Activated CD8-positive, alpha-beta memory T cell treated with anti-CD3 and anti-CD28 coated beads for 1 hour (primary cell): ENCODE measurements at places on chromosomes 4 and X.

- DNase-seq: no peak
These were observed 42.7 kb downstream of the GATB start for GRCh38 chr4:151717909-151718628.

- no peak for DNase-seq
These were observed 82.8 kb downstream of the PHOX2B start for GRCh38 chr4:41665636-41666207.

- no peak for DNase-seq
These were observed 9.3 kb downstream of the STX18 start for GRCh38 chr4:4532371-4533154.

DNA sequence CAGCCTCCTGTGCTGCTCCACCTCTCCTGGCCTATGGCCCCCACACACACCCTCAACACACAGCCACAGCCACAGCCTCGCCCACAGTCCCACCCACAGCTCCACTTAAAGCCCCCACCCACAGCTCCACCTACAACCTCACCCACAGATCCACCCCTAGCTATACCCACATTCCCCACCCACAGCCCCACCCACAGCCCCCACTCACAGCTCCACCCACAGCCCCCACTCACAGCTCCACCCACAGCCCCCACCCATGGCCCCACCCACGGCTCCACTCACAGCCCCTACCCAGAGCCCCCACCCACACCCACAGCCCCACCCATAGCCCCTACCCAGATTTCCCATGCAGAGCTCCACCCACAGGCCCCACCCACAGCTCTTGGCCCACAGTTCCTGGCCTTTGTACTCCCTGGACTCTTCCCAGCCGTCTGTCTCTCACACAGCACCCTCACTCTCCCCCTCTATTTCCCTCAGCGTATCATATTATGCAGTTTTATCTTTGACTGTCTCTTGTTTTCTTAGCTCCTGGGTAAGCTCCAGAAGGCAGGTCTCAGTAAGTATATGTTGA lies 322.5 kb downstream of the EVC2 start:
- no peak for DNase-seq

DNA sequence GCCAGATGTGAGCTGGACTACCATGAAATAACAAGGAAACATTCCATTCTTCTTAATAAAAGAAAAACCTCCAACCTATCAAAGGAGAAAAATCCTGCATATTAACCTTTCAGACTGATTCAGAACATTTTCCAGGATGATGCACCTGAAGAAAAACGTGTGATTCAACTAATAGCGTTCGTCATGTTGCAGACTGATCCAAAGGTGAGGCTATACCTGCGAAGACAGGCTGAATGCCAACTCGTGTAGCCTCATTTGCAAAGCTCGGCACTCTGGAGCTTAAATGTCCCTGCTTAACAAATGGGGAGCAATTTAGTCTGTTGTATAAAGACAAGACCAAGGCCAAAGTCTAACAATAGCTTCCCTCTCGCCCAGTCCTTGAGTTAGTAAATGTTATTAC lies 172.0 kb upstream of the NOCT start:
- DNase-seq: no peak

DNA sequence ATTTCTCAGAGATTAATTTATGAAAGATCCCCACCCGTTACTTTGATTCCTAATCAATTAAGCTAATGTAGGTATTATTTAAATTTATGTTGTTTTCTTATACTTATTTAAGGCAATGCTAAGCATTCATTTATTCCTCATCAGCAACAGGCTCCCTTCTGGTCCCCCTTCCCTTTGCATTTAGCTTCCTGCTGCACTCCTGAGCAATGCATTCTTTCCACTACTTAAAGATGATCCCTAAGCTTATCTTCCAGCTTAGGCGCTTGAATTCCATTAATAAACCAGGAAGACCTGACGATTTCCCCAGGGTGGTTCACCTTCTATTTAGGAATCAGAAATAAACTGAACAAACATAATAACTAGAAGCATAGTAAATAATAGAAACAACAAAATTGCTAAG lies 1003.1 kb downstream of the FSTL5 start:
- no peak for DNase-seq

- DNase-seq: no peak
These were observed 37.3 kb upstream of the C1QTNF7 start for GRCh38 chr4:15390494-15390893.

GRCh38 chr4:139749338-139749737 lies 83.7 kb downstream of the MGST2 start:
- no peak for DNase-seq

DNA sequence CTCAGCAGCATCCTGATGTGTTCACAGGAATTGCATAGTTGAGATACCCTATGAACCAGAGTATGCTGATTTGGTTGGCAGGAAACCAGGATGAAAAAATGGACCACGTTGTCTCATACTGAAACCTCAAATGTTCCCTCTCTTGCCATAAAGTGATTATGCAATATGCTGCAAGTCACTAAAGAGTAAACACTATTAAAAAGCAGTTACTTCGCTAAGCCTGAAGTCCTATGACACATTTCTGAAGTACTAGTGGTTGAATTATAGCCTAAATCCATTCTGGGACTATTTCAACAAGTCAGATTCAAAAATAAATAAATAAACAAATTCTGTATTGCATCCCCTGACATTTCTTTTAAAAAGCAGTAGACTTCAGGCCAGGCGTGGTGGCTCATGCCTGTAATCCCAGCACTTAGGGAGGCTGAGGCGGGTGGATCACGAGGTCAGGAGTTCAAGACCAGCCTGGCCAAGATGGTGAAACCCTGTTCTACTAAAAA lies 106.0 kb upstream of the NAP1L5 start:
- no peak for DNase-seq

- no peak for DNase-seq
These were observed 57.5 kb downstream of the PCDH18 start for GRCh38 chr4:137474711-137475301.

GRCh38 chr4:37905533-37906169 lies 14.8 kb downstream of the TBC1D1 start:
- no peak for DNase-seq

DNA sequence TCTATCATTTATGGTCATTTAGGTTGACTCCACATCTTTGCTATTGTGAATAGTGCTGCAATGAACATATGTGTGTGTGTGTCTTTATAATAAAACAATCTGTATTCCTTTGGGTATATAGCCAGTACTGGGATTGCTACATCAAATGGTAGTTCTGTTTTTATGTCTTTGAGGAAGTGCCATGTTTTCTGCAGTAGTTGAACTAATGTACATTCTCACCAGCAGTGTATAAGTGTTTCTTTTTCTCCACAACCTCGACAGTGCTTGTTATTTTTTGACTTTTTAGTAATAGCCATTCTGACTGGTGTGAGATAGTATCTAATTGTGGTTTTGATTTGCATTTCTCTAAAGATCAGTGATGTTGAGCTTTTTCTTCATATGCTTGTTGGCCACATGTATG lies 80.5 kb downstream of the ARHGAP6 start:
- DNase-seq: no peak

- no peak for DNase-seq
These were observed at the start of gene UGT2A2 for GRCh38 chr4:69639542-69639941. Gene UGT2A2 (minus strand): TSS chr4:69639642. CDS start chr4:69639640, 2 bp downstream.

DNA sequence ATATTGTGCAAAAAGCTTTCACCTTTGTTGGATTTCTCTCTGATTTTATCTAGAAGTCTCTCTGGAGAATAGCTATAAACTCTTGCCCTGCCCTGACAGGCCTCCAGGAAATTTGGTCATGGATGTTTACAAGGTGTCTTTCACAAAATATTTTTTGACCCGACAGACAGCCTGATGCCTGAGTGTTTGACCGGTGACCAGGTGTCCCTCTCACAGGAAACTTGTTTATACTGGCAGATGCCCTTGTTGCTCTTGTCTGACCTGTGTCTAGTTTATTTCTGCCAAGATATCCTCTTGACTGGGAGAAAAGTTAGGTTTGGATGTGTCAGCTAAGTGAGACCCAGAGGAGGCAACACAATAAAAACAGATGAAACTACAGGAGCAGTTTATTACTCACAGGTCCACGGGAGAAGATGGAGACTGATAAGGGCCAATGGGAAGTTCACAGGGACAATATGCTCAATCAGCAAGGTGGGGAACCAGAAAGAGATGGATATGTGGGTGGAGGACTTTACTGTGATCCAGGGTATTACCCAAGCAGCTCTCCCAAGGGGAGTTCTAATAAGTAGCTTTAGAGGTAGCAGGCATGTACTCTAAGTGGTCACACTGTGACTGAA lies 243.3 kb downstream of the ARAP2 start:
- DNase-seq: no peak

- DNase-seq: no peak
These were observed 8.4 kb upstream of the OPN1LW start for GRCh38 chrX:154135458-154136229.

DNA sequence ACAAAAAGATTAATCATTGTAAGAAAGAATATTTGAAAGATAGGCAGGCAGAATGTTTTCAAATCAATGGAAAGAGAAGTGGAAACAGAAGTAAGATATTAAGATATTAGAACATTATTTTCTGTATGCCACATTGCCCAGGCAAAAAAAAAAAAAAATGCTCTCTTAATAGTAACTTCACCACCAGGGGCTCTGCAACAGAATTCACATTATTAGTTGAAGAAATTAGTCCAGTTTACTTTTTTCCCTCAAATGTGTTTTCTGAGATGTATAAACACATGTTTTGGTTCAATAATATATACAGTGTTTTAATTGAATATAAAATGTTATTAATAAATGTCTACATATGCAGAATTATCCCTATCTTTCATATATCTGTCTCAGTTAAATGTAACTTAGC lies 78.0 kb upstream of the ADAD1 start:
- no peak for DNase-seq

GRCh38 chr4:1207157-1207470 lies 34.7 kb upstream of the SPON2 start:
- no peak for DNase-seq

- no peak for DNase-seq
These were observed 16.9 kb upstream of the ZIC3 start for GRCh38 chrX:137549073-137549472.

GRCh38 chrX:23228454-23228853 lies 106.2 kb upstream of the PTCHD1 start:
- DNase-seq: no peak

GRCh38 chr4:184408021-184408683 lies 66.2 kb downstream of the IRF2 start:
- DNase-seq: no peak

DNA sequence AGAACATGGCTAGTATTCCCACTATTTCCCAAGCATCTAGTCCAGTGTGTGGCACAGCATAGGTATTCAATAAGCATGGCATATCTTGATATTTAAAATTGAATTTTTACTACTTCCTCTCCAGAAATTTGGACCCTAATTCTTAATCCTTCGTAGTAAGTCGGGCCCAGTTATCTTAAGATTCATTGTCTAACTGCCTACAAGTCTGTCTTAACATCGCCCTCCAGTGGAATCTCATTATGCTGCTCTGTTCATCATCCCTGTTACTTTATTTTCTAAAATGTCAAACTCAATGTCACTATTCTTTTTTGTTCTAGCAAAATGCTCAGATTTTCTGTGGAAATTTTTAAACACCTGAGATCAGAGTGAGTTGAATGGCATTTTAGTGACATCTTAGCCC lies 606.2 kb downstream of the KLHL13 start:
- no peak for DNase-seq

- DNase-seq: no peak
These were observed 200.2 kb downstream of the ADGRA3 start for GRCh38 chr4:22315628-22316027.

- no peak for DNase-seq
These were observed 112.9 kb downstream of the CEP44 start for GRCh38 chr4:174396599-174397110.

DNA sequence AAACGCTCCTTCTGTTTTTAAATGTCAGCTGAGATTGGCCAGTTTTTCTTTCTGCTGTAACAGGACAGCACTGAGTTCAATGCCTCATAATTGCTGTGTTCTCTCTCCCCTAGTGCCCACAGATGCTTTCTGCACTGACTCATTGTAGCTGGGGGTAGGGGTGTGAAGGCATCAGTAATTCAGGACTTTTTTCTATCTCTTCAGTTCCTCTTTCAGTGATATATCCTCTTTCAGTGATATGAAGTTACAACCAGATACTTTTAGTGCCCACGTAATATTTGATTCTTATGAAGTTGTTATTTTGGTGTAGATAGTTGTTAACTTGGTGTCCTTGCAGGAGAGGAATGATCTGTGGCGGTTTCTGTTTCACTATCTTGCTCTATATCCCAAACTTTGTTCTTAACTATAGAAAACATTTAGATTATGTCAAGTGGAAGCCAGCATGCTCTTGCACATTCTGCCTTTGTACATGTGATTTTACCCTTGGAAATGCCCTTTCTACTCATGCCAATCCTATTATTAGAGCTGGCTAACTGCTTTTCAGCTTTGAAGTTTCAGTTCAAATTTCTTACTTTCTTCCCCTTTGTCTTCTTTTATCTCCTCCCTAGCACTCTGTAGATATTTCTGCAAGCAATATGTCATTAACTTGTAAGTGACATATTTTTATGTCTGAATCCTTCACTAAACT lies 1258.4 kb downstream of the FAM133A start:
- no peak for DNase-seq

DNA sequence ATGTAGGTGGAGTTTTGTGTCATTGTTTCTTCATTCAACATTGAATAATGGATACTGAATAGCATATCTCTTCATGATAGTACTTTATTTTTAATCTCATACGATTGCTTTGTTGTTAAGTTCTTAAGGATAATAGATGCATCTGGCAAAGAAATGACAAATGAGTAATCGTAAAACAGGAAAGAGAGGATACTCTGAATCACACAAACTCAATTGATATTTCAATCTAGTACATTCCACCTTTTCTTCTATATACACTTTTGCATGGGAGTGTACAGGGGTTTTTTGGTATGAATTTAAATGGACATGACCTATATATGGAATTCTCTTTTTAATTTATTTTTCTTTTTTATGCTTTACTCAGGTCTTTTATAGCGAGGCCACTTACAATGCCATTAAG lies 186.9 kb upstream of the STK26 start:
- no peak for DNase-seq

DNA sequence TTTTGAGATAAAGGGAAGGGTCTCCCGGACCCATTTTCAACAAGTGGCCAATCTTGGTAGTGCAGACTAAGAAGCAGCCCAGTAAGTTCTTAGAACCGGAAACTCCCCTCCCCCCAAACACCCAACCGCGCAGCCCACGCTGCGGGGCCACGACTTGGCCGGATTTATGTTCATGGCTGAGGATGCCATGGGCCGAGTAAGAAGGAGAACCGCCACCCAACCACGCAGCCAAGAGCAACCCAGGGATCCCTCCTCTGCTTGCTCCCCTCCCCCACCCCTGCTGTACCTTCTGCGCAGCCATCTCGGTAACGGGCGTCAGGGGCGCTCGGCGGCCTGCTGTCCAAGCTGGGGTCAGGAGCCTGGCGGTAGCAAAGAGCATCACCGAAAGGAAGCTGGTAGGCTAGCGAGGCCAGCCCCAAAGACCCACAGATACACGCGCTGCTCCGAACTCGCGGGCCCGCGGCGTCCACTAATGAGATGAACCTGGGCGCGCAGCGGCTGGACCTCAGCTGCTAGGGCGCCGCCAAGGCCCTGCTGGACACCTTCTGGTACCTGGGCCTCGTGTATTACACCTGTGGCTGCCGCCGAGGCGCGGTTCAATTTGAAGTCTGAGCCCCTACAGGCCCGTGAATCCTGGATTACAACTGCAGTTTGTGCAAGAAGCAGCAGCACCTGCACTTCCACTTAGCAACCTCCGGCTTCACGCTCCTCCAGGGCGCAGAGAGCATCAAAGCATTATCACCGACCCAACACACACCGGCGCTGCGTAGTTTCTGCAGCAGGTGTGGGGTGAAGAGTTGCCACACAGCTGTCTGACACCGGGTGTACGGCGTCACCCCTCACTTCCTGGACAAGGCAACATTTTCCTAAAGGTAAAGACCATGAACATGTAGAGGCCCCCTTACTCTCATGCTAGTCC lies 63.4 kb downstream of the NUDT10 start:
- DNase-seq: peak; percentile 32
